ENCODE measurements at places on chromosomes 6 and 20.

DNA sequence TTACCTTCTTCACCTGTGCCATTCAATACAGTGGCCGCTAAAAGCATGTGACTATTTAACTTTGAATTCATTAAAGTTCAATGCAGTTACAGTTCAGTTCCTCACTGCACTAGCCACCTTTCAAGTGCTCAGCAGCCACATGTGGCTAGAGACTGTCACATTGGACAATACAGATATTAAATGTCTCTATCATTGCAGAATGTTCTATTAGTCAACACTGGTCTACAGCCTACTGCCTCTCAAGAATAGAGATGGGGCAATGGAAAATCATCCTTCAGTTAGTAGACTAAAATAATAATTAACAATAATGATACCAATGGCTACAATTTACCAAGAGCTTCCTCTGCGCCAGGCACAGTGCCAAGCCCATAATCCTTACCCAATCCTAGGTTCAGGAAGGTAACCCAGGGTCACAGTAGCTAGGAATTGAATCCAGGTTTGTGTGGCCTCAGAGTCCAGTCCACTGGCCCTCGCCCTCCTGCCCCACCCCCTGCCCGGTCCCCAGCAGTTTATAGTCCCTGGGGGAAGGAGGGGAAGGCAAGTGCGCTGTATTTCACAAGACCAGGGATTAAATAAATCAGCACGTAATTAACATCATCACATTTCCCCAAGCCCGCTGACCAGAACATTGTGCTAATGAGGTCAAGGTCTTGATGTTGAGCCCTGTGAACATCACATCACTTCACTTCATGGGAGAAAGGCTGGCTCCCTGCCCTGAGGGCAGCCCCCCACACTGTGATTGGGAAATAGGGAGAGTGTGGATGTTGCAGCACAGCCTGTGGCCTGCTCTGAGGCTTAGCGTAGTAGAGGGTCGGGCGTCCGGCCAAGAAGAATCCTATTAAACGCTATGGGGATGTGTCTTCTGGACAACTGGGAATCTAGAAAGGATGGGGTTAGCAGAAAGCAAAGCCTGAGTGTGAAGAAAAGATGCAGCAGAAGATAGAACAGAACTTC, 147.2 kb downstream of the VEGFA start:
- DNase-seq = peak; percentile 88

GRCh38 chr6:2714111-2714895, 36.4 kb downstream of the MYLK4 start:
- DNase-seq = peak; percentile 91

DNA sequence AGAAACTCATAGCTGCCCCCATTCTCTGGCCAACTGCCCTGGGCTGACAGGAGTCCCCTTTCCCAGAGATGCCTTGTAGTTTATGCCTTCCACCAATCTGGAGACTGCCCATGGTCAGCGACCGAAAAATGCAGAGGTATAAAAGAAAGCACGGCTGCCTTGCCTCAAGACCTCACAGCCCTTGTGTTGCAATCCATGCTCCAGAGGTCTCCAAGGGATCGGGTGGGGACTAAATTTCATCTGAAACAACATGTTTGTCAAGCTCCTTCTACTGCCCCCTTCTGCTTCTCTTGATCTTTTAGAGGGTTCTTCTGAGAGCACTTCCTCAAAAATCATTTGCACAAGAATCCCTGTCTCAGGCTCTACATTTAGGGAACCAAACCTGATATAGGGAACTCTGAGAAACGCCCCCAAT, 128.8 kb downstream of the PLCB1 start:
- no peak for DNase-seq

DNA sequence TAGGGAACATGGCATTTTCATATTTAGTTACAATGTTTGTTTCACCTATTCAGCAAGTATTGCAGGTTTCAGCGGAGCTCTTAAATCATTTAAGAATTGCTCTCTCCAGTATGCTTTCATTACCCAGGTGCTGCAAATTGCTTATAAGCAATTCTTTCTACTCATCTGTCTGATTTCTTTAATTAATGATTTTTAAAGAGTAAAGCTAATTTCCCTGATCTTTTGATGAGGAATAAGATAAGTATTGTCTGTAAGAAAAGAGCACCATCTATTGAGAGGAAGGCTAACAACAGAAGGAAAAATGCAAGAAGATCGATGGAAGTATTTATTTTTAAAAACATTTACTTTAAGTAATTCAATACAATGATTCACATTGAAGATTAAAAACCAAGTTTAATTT, 2.0 kb downstream of the OPRM1 start:
- DNase-seq = no peak

GRCh38 chr20:10970109-10970508, 296.3 kb upstream of the JAG1 start:
- DNase-seq = peak; percentile 44

- no peak for DNase-seq
Measured at GRCh38 chr6:105835373-105835772, 250.8 kb upstream of the PRDM1 start.
